ENCODE measurements at places on chromosomes 2 and 18. TPM values are rescaled to one million over a fixed set of nuclear protein-coding genes. Genes with fewer than 3 reads are reported as not detected.

TMEM17 gene
- total RNA-seq: not detected

RGPD3 gene
- 0.32 TPM for total RNA-seq

IGFBP5 gene
- not detected for total RNA-seq

RAB17 gene
- total RNA-seq: not detected

METTL5 gene
- total RNA-seq: 56.1 TPM

ADI1 gene
- 36.9 TPM for total RNA-seq

ATP8B1 gene
- not detected for total RNA-seq

RAPGEF4 gene
- total RNA-seq: 1.0 TPM

CAPN10 gene
- 59.7 TPM for total RNA-seq

PTH2R gene
- 0.07 TPM for total RNA-seq

HOXD10 gene
- not detected for total RNA-seq

PFN4 gene
- total RNA-seq: 0.29 TPM

MOGAT1 gene
- not detected for total RNA-seq

RPRM gene
- 0.41 TPM for total RNA-seq

LIMS3 gene
- 0.59 TPM for total RNA-seq

DNAH7 gene
- total RNA-seq: not detected

OTOS gene
- total RNA-seq: not detected

NHEJ1 gene
- 17.1 TPM for total RNA-seq

EHD3 gene
- total RNA-seq: 3.1 TPM

PPP1R1C gene
- total RNA-seq: not detected

THSD7B gene
- total RNA-seq: not detected

KRTCAP3 gene
- 4.8 TPM for total RNA-seq

PARD3B gene
- 0.83 TPM for total RNA-seq

TNFRSF11A gene
- total RNA-seq: 25.6 TPM

MC2R gene
- not detected for total RNA-seq

CDC42EP3 gene
- total RNA-seq: 18.0 TPM

ZNF638 gene
- 104 TPM for total RNA-seq

CHPF gene
- 19.5 TPM for total RNA-seq

AQP4 gene
- total RNA-seq: not detected

SCN7A gene
- total RNA-seq: not detected

Measured in T-helper 1 cell treated with Interleukin-12 subunit alpha and Interleukin-12 subunit beta and Interleukin-4 antibody, amounts not matched to agents 30 ng/mL and 1 ng/mL, for 36 hours (primary cell).